Activated CD4-positive, CD25-positive, alpha-beta regulatory T cell (primary cell): ENCODE measurements at places on chromosomes 2 and 18.

DNA sequence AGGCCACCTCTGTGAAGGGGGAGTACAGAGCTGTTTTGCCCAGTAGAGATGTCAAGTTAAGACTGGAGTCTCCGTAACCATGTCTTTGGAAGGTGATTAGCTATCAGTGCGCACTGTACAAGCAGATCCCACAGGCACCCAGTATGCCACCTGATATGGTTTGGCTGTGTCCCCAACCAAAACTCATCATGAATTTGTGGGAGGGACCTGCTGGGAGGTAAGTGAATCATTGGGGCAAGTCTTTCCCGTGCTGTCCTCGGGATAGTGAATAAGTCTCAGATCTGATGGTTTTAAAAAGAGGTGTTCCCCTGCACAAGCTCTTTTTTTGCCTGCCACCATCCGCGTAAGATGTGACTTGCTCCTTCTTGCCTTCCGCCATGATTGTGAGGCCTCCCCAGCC is 90.2 kb downstream of the ACTR2 start:
- DNase-seq, result no peak

GRCh38 chr2:6896930-6897759 is 19.6 kb downstream of the RSAD2 start:
- DNase-seq, result no peak

DNA sequence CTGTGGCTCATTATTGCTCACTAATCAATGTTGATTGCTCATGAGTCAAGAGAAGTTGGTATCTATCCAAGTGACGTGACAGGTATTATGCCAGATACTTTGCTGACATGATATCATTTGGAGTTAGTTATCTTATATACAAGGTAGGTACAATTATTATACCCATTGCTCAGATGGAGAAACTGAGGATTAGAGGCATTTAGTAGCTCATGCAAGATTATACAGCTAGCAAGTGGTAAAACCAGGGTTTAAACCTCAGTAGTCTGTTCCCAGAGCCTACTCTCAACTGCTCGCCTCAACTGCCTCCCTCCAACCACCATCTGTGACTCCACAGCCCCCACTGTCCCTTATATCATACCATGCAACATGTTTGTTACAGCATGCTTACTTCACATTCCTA is 6.1 kb downstream of the FIGLA start:
- DNase-seq, result no peak

DNA sequence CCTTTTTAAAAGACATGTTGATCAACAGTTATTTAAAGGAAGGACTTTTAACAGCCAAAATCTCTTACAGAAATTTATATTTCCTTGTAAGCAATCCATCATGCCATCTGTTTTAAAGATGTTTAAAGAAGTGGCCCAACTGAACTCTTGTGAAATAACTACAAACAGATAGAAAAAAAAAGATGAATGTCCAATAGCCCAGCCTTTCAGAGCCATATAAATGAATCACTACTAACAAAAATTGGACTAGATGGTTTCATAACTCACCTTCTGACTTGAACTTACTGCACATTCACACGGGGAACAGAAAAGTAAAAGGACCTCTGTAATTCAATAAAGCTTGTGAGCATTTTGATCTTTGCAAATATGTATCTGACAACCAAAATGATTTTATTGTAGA is 319.0 kb upstream of the CHAC2 start:
- no peak for DNase-seq

- no peak for DNase-seq
These were observed 580.0 kb downstream of the RNF144A start for GRCh38 chr2:7497178-7497577.
